ENCODE measurements at places on chromosomes 1 and 21. TPM values are rescaled to one million over a fixed set of nuclear protein-coding genes. Genes with fewer than 3 reads are reported as not detected.

Gene GCSAML
- polyA plus RNA-seq = 1.3 TPM

Gene KLHDC9
- 14.9 TPM for polyA plus RNA-seq

Gene PDZK1
- polyA plus RNA-seq = 123 TPM

Gene KRTAP25-1
- not detected for polyA plus RNA-seq

GRCh38 chr1:153344718-153345025 lies 4.0 kb downstream of the PGLYRP4 start:
- no peak for DNase-seq

- DNase-seq = no peak
Observed at GRCh38 chr1:206732992-206733391, 37.6 kb upstream of the IL19 start.

DNA sequence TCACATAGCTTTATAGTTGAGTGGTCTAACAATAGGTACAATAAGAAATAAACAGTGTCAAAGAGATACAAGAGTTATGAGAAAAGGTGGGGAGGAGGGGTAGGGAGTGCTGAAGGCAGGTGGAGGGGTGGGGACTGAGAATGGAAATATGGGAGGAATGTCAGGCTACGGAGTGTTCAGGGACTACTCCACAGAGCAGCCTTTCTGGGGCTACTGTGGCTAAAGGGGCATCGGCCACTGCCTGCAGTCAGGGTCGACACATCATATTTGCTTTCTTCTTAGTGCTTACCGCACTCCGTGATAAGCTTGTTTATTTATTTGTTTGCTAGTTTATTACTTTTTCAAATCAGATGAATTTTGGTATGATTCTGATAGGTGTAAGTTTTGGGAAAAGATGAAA lies 34.4 kb upstream of the CRNN start:
- DNase-seq = no peak

DNA sequence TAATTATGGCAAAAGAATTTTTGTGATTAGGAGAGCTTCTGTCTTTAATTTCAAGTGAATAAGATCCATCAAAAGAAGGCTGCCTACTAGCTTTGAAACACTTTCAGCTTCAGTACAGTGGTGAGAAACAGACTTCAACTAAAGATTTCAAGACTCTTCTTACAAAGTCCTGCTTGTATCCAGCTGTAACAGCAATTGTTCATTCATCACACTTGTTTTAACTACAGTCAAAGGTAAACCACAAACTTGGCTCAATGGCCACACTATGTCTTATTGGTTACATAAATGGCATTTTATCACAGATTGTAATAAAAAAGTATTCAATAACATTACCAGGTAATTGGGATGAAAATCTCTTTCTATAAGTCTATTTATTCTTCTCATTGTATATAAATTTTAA lies 59.2 kb downstream of the WARS2 start:
- no peak for DNase-seq

DNA sequence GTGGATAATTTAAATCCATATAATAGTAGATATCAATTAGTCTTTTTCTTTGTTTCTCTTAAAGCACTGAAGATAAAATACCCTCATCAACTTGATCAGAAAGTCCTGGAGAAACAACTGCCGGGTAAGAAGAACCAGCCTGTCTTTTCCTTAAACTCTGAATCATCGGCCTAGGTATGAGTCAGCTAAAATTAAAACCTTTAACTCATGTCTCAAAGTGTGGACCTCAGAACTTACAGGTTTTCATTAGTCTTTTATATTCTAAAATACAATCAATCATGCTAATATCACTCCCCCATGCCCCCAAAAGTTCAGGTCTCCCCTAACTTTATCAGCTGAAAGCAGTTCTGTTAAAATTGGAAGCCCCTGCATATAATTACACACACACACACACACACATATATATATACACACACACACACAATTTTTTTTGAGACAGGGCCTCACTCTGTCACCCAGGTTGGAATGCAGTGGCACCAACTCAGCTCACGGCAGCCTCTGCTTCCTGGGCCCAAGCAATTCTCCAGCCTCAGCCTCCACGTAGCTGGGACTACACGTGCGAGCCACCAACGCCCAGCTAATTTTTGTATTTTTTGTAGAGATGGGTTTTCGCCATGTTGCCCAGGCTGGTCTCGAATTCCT lies 61.3 kb downstream of the B3GALNT2 start:
- no peak for DNase-seq

DNA sequence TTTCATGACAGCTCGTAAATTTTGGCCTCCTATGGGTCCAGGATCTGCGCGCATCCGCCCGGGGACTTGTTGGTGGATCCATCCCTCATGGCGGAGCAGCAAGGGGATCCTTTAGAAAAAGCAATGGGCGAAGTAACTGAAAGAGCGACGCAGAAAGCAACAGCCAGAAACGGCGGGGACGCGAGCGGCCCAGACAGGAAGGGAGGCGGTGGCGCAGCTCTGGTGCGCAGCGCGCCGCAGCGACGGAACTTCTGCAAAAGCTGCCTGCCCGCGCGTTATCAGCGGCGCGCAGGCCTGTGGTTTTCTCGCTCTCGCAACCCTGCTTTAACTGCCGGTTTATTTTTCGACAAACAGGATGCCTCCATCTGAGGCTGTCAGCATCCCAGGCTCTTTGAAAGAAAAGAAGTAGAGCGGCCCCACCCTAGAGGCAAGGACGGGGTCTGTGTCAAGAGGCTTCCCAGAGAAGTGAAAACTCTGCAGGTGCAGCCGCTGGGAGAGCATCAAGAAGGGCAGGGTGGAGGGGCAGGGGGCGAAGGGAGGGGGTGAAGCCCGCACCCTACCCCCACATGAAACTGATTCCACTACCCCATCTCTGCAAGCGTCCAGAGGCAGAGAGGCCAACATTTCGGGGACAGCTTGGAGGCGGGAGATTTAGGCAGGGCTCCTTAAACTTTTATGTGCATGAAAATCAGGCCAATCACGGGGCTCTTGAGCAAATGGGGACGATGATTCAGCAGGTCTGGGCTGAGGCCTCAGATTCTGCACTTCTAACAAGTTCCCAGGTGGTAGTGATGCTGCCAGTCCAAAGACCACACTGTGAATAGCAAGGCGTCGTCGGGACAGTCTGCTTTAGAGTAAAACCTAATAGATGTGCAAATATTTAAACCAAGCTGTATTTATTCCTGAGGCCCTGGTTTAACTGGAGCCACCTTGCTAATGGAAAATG lies 22.2 kb downstream of the RUNX1 start:
- DNase-seq = no peak

All from left renal cortex interstitium (tissue), 4 donors.